ENCODE measurements at places on chromosomes 12 and 14.

- DNase-seq: no peak
Observed at GRCh38 chr12:24697769-24698168, 251.1 kb downstream of the BCAT1 start.

- DNase-seq: no peak
Observed at GRCh38 chr12:48828293-48828692, 10.0 kb downstream of the CACNB3 start.

DNA sequence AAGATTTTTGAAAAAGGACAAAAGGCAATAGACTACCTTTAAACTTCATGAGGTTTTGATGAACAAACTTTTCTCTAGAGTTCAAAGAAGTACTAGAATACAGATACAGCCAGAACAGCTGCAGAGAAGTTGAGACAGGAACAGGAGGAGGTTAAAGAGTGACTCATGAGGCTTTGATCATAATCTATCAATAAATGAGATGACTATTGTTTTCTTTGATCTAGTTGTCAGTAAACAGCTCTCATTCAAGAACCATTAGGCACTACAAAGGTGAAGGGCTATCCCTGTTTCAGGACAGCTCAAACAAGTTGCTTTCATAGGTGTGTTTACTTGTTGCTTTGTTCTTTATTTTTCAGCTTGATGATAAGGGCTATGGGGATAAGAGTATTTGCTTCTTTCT lies 2.4 kb downstream of the WASHC3 start:
- no peak for DNase-seq

DNA sequence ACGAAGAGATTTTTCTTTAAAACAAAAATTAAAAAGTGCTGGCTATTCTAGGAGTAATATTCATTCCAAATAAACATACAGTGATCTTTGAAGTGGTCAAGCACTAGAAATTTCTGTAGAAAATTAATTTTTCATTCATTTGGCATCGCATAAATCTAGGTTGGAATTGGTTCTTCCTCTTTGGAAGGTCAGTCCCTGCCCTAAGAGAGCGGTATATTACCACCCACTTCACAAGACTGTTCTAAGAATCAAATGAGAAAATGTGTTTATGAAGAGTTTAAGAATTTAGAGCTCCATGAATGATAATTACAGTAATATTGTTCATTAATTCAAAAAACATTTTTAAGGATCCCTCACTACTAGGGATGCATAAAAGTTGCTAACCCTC lies 444 bp upstream of the GEMIN2 start:
- no peak for DNase-seq

DNA sequence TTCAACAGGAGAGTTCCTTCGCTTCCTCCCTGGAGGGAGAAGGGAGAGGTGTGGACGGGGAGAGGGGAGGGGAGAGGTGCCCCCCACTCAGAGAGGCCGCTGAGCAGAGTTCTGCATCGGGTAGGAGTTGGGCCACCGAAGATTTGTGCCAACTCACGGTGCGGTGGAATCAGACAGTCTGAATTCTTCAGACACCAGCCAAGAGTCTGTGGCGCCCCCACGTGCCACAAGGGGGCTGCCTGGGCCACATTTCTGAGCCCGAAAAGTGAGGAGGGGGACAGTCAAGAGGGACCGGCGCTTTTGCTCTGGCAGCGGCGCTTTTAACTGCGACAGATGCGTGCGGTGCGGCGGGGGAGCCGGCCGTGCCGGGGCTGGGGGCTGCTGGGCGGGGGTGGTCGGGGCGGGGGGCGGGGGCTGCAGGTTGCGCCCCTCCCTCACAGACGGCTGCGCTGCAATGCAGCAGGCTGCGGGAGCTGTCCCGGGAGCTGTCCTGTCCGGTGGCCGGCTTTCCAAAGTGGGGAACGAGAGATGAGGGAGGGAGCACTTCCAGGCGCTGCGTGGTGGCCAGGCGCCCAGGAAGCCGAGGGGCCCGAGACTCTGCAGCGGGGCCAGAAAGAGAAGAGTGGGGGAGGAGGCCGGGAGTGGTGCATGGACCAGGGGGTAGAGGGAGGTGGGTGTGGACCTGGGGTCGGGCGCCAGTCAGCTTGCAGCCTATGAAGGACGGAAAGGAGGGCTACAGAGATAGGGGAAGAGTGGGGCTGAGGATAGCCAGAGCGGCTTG lies 975 bp upstream of the RTL1 start:
- no peak for DNase-seq

DNA sequence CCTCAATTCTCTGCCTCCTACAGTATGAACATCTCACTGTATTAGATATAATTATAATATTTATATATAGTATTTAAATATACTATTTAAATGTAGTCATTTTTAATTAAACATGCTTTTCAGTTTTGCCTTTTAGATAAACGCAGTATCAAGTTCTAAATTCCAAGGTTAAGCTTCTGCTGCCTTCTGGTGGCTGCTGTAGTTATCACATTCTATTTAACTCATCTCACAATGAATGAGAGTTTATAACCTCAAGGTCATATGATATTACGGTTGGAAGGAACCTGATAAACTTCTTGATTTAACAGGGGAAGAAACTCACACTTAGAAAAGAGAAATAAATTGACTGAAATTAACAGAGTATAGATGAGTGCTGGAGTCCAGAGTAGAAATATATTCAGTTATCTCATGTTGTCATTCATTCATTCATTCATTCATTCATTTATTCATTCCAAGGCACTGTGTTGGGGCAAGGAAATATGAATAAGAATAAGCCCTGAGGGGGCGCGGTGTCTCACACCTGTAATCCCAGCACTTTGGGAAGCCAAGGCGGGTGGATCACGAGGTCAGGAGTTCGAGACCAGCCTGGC lies 31.9 kb downstream of the GUCY2C start:
- DNase-seq: peak; percentile 18

- DNase-seq: no peak
Observed at GRCh38 chr12:88299567-88300101, 157.5 kb downstream of the TMTC3 start.
